ENCODE measurements at places on chromosomes 7 and 10.

- no peak for DNase-seq
Measured at GRCh38 chr10:120607710-120608703, 151.0 kb downstream of the PLPP4 start.

DNA sequence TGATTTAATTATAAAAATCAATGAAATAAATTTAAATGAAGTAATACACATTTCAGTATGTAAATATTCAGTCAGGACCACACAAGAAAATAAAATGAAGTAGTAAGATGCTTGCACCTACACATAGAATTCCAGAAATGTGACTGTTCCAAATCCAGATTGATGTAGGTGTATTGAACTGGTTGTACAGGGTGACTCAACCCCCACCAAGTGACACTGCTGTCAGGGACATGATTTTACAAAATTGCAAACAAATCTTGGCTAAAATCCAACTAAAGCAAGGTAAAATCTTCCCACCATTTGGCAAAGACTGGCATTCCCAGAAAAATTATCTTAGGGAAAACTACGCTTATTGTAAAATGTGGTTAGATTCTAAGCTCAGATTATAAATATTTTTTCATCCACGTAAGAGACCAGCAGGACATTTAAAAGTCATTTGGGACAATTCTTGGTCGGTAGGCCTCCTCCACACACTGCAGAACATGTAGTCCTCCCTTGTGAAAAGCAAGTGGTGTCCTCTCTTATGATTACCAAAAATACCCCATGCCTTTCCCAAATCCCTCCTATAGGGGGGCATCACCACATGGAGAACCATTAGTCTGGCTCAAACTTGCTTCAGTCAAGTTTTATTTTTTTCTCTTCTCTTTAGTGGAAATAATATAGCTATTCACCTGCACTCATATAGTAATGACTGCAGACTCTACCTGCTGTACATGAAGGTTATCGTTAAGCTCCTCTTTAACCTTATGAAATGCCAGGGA is 287.1 kb upstream of the SMIM30 start:
- no peak for DNase-seq

DNA sequence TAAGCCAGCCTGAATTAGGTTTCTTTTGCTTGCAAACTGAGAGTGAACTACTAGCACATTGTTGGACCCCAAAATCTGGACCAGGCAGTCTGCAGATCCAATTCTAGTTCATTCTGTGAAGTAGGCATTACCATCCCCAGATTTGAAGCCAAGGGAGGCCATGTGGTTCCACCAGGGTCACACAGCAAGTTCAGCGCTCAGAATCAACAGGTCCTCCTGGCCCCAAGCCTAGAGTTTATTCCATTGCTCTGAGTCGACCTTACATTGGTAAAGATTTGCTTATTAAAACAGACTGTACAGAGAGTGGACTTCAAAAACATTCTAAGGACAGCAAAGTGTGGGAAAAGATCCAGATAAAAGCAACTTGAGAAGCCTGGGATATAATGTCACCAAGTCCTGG is 50.9 kb downstream of the AFAP1L2 start:
- no peak for DNase-seq

DNA sequence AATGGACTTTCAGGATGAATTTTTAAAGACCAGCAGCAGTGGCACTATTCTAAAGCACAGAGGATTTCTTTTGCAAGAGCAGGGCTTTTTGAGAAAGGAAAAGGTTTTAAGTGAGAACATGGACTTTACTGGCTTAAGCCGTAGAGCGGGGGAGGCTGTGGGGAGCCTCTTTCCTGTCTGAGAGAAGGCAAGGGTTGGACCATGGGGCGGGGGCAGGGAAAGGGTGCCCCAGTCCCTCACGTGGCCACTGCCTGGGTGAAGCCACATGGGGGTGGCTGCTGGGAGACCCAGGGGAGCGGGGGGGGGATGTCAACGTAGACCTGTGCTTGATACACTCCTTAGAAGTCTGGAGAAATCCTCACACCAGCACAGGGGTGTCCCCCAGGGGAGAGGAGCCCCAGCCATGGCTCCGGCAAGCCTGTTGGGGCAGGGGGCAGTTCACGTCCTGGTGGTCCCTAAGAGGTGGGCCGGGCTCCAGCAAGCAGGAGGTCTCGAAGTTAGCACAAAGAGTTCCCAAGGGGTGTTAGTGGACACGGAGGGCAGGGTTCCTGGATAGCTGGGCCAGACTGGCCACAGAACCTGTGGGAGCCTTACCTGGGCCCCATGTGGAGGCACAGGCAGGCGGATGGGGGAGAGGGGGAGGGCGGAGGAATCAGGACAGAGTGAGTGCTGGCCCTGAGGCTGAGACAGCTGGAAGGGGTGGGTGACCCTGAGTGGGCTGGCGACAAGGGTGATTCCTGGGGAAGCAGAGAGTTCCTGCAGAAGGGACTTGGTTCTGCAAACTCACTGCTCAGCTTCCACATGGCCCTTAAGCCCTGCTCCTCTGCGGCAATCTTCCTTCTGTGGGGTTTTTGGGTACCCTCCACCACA is 36.9 kb upstream of the ELFN1 start:
- no peak for DNase-seq

DNA sequence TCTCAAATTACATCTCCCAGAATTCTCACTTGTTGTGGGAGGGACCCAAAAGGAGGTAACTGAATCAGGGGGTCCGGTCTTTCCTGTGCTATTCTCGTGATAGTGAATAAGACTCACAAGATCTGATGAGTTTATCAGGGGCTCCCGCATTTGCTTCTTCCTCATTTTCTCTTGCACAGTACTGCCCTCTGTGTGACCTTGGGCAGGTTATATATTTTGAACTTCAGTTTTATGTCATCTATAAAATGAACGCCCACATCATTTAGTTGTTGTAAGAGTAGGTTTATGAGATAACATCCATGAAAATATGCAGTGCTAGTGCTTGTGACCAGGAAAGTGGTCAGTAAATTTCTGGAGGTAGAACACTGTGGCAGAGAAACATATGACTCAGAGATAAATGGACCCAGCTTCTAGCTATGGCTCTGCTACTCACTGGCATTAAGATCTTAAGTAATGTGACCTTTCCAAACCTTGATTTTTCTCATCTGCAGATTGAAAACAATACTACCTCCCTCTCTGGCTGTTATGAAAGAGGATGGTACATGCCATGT is 44.3 kb downstream of the SCRN1 start:
- DNase-seq: no peak

DNA sequence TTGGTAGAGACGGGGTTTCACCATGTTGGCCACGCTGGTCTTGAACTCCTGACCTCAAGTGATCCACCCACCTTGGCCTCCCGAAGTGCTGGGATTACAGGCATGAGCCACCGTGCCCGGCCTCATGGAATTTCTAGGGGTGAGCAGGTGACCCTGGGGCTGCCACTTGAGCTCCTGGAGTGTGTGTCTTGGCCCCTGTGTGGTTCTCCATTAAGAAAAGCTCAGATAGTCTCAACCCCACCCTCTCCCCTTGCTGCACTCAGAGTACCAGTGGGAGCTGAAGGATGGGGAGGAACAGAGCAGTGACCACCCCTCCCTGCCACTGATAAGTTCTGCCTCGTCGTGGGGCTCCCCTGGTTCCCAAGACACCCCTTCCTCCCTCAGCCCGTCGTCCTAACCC is 45.3 kb downstream of the RCC1L start:
- no peak for DNase-seq

Measured in NCI-H187 treated with DMSO at 0.1 percent for 48 hours (cell line).